CD4-positive, alpha-beta T cell treated with Interferon alpha-2 for 1 hour (primary cell): ENCODE measurements at places on chromosomes 13 and 19.

DNA sequence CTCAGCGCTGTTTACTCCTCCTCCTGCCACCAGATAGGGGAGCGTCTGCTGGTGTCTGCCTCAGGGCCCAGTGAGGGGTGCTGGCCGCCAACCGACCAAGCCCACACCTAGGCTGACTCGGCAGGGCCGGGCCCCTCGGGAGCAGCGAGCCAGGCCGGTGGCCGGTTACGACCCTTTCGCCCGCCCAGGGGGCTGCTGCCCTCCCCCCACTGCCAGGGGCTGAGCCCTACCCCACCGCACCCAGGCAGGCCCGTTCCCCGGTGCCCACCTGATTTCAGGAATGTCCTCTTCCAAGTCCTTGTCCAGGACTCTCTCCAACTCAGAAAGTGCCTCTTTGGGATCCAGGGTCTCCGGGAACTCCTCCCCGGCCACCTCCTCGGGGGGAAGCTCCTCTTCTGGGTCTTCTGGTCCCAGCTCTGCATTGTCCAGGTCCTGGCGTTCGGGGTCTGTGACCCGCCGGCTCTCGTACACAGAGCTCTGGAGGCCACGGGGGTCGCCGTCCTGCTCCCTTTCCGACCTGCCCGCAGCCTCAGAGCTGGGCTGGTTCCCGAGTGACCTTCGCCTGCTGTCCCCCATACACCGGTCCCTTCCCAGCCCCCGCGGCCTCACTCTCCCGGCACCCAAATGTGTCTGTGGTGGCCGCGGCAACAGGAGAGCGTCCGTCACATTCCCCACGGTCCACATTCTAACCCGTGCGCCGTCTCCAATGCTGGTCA, 31.0 kb upstream of the MIER2 start:
- no peak for DNase-seq

DNA sequence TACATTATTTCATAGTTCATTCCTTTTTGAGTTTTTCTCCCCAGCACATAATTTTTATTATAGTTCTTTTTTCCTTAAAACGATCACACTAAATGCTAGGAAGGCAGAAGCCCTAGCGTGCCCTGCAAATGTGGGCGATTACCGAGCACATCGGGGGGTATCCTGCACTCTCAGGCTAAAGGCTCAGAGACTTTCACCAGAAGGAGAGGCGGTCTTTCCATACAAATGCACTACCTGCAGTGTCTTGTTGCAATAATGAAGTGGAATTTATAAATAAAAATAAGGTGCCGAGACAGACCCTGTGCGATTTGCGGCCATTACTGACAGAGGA, 29.3 kb upstream of the SPACA7 start:
- no peak for DNase-seq

DNA sequence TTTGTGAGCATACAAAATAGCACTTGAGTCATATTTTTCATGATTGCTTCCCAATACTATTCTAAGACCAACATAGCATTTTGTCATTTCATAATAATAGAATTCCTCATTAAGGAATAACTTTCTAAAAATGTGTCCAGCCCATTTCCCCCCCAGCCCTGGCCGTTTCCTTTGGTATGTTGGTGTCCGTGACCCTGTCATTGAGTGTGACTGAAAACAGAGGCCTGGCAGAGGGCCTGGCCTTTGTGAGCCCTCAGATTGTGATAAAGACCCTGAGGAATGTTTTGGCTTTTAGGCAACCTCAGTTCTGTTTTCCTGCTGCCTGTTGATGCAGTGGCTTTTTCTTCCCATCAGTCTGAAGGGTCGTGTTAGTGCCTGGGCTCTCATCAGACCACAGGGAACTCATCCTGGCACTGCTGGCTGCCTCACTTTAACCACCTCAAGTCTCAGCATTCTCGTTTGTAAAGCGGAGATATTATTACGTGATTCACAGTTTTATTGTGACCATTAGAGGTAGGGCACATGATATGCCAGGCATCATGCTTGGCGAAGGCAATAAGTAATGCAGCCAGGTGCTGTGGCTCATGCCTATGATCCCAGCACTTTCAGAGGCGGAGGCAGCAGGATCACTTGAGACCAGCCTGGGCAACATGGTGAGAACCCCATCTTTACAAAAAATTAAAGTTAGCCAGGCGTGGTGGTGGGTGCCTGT, 13.8 kb downstream of the SPINT2 start:
- DNase-seq: no peak

DNA sequence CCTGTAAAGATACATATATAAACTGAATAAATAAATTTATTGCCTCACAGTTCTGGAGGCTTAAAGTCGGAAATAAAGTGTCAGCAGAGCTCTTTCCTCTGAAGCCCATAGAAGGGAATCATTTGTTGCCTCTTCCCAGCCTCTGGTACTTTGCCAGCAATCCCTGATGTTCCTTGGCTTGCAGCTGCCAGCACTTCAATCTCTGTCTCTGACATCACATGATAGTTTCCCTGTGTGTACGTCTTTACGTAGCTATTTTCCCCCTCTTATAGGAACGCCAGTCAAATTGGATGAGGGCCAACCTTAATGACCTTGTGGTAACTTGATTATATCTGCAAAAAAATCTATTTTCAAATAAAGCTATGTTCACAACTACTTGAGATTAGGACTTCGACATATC, 250.9 kb downstream of the LIG4 start:
- no peak for DNase-seq

DNA sequence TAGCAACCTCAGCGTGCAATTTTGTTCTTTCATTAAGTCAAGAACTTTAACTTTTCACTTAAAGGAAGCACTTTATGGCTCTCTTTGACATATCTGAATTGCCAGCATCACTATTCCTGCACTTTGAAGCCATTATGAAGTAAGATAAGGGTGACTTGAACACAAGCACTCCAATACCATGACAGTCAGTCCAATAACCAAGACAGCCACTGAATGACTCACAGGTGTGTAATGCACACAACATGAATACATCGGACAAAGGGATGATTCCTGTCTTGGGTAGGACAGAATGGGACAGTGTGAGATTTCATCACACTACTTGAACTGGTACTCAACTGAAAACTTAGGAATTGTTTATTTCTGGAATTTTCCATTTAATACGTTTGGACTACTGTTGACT, 233.7 kb upstream of the IPO5 start:
- no peak for DNase-seq
